Stimulated activated CD8-positive, alpha-beta memory T cell treated with anti-CD3 and anti-CD28 coated beads, Interleukin-15, amount 100 ng/mL, for 48 hours (primary cell): ENCODE measurements at places on chromosomes 4 and X.

GRCh38 chr4:30721185-30722091 is 1.3 kb downstream of the PCDH7 start:
- DNase-seq, result no peak

GRCh38 chr4:102104278-102104677 is 241.0 kb downstream of the SLC39A8 start:
- no peak for DNase-seq

DNA sequence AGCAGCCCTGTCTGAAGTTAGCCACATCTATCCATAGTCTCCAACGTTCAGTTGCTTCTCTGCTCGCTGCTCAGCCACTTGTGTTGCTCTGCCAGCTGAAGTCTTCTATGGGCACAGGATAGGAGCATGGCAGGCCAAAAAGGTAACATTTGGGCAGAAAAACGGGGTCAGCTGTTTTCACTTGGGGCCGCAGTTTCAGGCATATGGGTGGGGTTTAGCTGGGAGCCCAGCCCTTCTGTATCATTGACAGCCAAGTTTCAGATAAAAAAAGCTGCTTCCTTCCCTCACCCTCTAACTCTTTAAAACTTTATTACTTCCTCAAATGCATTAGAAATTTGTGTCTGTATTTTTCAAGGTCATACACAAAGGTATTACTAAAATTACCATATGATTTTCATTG is 18.4 kb upstream of the MANBA start:
- no peak for DNase-seq

- DNase-seq, result no peak
These were observed 2204.5 kb downstream of the ARAP2 start for GRCh38 chr4:34039766-34040165.

DNA sequence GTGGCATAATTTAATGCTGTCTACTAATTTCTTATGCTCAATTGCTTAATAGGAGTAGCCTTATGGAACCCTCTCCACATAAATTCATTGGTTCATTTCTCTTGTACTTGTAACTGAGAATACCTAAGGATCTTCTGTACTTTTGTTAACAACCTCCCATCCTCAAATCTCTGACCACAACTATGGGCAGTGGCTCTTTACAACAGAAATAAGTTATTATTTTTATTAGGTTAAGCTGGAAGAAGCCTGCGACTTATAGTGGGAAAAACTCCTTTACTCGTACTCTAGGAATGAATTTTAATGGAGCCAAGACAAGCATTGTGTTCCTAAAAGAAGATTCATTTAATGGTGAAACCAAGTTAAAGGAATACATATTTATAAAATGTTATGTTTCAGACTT is 337.1 kb upstream of the CTSO start:
- no peak for DNase-seq
